ENCODE measurements at places on chromosomes 4 and X.
A peak's percentile ranks its signal among the peaks of the same experiment; 100 is the strongest.

- no peak for DNase-seq
Observed at GRCh38 chrX:5998901-5999300, 229.8 kb downstream of the NLGN4X start.

- no peak for DNase-seq
Observed at GRCh38 chr4:53591372-53591892, at the start of gene LNX1. TSS of gene LNX1 (minus strand) at chr4:53591486. CDS start at chr4:53574002, 17,484 bp downstream.

DNA sequence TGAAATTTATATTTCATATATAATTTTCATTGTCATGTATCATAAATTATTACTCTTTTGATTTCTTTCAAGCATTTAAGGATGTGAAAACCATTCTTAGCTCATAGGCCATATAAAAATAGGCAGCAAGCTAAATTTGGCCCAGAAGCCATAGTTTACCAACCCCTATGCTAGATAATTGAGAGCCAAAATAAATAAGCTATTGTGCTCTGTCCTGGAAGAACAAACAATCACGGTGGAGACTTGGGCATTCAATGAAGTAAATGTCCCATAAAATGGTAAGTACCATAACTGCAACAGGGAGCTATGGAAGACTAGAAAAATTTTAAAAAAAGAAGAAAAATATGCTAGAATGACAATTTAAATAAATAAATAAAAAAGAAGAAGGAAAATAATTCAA is 60.9 kb upstream of the PACRGL start:
- DNase-seq = no peak

GRCh38 chr4:169314906-169315305 is 44.1 kb upstream of the SH3RF1 start:
- DNase-seq = peak; percentile 40

DNA sequence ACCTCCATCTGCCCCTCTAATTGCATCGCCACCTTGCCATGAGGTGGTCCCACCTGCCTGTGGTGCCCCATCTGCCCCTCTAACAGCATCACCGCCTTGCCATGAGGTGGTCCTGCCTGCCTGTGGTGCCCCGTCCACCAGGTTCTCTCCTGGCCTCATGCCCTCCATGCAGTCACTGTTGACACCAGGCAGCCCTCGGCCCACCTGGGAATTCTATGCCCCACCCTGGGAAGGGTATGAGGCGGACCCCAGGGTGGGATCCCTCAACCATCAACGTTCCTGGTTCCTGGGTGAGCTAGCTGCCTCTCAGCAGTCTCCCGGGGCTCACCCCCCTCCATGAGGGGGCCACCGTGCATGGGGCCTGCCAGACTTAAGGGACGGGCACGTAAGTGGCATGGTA is 38.9 kb downstream of the ACOX3 start:
- DNase-seq = no peak

- no peak for DNase-seq
Observed at GRCh38 chr4:104589264-104589868, 94.7 kb upstream of the CXXC4 start.

- no peak for DNase-seq
Observed at GRCh38 chr4:40563401-40563800, 66.3 kb downstream of the RBM47 start.

DNA sequence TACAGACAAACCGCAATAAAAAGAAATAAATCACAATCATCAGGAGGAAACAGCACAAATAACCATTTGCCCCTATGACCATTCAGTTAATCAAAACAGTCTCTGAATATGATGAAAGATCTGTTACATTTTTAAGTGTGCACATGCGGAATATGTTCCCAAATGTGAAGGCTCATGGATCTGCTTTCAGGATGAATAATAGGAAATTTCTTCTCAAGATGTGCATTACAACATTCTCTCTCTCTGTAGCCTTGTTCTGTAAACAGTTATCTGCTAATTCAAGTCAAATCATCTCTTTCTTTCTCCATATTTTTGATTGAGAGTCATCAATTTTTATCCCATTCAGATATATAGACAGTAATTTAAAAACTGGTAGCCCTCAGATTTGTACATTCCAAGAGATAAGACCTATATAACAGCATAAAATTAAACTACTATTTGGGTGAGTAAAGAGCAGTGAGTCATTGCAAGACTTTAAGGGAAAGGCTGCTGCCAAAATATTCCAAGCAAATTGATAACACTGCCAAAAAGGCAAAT is 433.9 kb upstream of the ATOH1 start:
- DNase-seq = no peak

DNA sequence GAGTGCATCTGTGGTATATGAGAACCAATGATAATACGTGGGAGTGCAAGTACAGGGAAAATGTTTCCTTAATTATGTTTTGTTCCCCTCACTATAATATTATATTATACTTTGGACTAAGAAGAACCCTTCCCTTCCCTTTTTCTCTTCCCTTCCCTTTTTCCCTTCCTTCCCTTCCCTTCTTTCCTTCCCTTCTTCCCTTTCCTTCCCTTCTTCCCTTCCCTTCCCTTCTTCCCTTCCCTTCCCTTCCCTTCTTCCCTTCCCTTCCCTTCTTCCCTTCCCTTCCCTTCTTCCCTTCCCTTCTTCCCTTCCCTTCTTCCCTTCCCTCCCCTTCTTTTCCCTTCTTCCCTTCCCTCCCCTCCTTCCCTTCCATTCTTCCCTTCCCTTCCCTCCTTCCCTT is 36.9 kb upstream of the VSIG4 start:
- no peak for DNase-seq

- no peak for DNase-seq
Observed at GRCh38 chr4:39823191-39823590, 125.3 kb downstream of the UBE2K start.

DNA sequence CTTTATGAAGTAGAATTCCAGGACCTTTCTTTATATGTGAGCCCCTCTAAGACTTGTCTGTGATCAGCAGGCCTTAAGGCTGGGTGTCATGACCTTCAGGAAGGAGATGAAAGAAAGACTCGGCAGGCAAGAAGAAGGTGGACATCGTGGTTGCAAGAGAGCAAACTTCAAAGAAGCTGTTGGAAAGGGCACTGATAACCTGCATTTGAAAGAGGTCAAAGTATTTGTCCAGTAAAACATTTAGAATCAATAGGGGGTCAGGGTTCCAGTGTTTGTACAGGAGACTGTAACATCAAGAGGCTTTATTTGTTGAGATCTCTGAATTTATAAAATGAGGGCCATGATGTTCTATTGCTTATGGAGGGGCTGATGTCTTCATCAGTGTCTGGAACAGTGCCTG is 44.2 kb downstream of the COMMD8 start:
- DNase-seq = no peak

DNA sequence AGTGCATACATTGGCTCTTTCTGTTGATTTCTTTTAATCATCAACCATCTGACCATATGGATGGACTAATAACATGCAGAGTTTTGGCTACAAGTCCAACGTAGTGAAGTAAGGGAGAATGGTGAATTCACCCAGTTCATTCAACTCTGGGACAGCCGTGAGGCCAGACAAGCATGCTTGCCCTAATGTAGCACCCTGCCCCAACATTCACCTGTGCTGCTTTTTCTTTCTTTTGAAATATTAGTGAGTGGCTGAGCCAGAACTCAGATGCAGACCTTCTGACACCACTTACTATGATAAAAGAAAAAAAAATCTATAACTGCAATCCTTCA is 17.5 kb downstream of the ARSJ start:
- no peak for DNase-seq

GRCh38 chrX:138128027-138128671 is 562.2 kb downstream of the ZIC3 start:
- DNase-seq = peak; percentile 37

- DNase-seq = no peak
Observed at GRCh38 chr4:14855719-14856061, 146.6 kb upstream of the CPEB2 start.

DNA sequence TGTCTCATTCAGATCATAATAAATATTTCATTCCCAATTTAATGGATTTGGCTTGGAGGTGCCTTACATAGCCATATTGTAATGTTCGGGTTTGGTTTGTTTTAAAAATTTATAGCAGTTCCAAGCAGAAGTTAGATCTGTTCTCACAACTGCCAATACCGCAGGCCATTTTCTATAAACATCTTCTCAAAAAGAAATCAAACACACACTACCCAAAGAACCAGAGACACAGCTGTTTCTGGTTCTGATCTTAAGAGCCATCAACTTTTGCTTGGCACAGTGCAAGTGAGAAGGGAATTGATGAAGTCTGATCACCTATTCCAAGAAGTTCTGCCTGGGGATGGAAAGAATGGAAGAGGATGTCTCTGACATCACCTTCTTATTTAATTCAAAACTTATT is 22.9 kb downstream of the MID1IP1 start:
- no peak for DNase-seq

- no peak for DNase-seq
Observed at GRCh38 chrX:28347476-28347875, 239.8 kb upstream of the IL1RAPL1 start.

- no peak for DNase-seq
Observed at GRCh38 chr4:34767407-34767806, 1476.9 kb downstream of the ARAP2 start.

DNA sequence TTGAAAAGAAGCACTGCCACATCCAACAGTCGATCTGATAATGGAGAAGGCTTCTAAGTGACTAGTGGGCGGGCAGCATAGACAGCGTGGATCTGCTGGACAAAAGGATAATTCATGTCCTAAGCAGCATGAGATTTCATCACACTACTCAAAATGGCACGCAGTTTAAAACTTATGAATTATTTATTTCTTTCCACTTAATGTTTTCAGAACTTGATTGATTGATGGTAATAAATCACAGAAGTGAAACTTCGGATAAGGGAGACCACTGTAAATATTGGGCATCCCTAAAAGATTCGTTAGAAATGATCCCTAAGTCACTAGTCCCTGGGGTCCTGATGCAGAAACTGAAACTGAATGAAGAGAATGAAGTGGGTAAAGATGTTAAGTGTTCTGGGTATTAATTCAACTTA is 93.0 kb upstream of the ANK2 start:
- peak; percentile 79 for DNase-seq

DNA sequence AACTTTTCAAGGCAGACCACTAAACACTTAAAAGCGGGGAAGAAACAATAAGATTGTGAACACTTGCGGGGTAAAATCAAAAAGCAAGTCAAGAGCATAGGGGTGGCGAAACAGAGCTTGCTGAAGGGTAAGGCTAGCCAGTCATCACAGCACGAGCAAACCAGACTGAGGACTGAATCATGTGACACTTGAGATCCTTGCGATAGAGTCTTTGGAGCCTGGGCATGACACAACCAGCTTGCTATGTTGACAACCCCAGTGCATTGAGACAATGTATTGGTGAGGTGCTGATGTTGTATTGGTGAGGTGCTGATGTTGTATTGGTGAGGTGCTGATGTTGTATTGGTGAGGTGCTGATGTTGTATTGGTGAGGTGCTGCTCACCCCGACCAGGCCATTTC is 72.3 kb downstream of the SLIT2 start:
- no peak for DNase-seq

- no peak for DNase-seq
Observed at GRCh38 chr4:57233386-57233785, 123.2 kb upstream of the IGFBP7 start.

- no peak for DNase-seq
Observed at GRCh38 chr4:79237851-79238250, 88.0 kb downstream of the NAA11 start.

DNA sequence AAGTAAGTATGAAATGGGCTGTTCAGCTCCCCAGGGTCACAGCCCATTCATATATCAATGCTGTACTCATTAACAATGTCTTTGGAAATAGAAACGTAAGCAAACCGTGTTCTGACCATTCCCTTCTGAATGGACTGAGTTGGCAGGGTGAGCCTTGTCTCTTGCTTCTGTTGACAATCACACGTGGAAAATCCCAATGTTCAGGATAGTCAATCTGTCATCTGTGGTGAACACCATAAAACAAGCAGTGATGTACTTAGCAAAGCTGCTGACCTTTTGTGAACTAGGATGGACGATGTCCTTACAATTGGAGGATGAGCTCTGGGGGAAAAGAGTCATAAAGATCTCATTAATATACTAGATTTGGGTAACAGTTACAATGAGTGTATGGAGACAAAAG is 109.6 kb upstream of the PAQR3 start:
- DNase-seq = no peak

DNA sequence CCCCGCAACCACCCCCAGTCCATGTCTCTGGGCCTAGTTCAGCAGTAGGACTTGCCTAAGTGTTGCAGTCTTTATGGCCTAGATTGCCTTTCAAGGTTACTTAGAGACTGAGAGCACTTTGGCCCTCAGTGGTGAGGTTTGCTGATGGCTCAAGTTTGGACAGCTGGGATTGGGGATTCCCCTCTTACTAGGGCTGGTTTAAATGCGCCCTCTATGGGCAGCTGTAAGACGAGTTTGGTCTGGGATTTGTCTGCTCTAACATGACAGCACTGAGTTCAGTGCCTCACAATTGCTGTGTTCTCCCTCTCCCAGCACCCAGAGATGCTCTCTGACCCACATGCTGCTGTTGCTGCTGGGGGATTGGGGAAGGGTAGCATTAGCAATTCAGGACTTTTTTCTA is 23.1 kb downstream of the DACH2 start:
- DNase-seq = no peak

DNA sequence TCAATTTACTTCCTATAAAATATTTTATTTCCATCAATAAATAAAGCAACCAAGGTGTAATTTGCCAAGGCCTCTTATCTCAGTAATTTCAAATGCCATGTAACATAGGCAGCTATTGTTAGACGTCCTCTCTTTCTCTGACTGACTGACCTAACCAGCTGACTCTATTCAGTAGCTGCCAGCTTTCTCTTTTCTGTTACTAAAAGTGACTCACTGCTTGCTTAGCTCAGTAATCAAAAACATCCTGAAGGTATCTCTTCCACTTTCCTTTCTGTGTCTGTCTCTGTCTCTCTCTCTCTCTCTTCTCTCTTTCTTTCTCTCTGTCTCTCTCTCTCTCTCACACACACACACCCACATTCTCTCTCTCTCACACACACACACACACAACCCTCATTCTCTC is 134.2 kb downstream of the SPOCK3 start:
- peak; percentile 25 for DNase-seq

DNA sequence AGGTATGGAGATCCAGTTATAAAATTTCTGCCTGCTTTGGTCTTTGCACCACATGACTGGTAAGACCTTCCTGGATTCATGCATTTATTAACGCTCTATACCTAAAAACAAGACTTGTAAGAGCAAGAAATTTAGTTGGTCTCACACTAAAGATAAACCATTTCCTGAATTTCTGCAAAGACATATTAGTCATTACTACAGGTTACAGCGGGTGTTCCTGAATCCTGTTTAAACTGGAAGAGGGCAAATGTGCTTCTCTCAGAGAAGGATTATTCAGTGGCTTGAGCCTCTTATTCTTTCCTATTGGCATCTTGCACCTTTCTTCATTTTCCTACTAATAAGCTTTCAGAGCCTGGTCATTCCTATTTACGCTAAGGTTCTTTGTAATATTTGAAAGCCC is 397.6 kb upstream of the TENM3 start:
- no peak for DNase-seq

DNA sequence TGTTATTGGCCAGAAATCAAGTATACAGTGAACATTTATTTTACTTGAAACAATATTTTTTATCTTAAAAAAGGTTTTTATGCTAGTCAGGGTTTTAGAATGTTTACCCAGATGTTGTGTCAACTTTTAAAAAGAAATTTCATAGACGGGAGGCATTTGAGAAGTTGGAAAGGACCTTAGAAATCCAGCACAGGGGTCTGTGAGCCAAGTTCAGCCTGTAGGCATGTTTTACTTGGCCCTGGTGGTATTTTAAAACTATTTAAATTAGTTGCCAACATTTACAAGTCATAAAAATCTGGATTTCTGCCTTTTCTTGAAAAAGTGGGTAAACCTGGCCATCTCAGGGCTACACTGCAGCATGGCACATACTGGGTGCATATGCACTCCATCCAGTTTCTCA is 25.5 kb upstream of the FHL1 start:
- DNase-seq = no peak
